T-cell (primary cell): ENCODE measurements at places on chromosomes 12 and 14.

DNA sequence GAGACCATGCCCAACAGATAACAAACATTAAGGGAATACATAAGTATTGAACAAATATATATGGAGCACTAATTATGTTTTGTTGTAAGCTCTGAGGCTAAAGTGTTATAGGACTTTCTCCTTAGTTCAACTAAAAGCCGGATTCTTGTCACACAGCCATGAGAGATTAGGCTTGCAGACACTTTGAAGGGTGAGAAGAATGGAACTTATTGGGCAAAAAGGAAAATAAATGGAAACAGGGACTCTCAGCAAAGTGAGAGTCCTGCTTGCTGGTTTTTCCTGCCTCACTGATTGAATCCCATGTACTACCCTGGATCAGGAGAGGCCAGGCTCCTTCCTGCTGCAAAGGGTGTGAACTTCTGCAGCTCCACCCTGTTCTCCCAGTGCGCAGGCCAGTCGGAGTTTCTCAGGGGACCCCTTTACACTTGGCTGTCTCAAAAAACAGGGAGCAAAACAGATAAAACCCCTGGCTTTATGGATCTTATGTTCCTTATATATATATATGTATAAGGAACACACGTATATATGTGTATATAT is 77.1 kb upstream of the FUT8 start:
- DNase-seq = no peak

DNA sequence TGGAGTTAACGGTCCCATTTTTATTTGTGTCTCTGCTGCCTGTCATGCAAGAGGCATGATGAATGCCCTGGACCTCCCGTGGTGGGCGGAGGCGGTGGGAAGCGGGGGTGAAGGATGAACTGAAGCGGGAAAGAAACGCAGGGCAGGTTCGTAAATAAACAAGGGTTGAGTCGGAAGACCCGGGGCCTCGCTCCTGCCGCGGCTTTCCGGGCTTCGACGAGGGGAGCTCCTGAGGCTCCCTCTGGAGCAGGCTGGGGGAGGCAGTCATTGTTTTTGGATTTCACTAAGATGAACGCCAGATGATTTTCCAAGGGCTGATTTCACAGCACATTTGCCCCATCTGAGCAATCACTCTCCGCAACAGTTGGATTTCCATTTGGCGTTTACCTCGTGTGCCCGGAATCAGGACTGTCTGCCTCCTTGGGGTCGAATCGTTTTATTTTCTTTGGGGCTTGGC is 130.2 kb downstream of the SLC38A6 start:
- no peak for DNase-seq

GRCh38 chr12:116196226-116196625 is 81.3 kb downstream of the MED13L start:
- DNase-seq = no peak

DNA sequence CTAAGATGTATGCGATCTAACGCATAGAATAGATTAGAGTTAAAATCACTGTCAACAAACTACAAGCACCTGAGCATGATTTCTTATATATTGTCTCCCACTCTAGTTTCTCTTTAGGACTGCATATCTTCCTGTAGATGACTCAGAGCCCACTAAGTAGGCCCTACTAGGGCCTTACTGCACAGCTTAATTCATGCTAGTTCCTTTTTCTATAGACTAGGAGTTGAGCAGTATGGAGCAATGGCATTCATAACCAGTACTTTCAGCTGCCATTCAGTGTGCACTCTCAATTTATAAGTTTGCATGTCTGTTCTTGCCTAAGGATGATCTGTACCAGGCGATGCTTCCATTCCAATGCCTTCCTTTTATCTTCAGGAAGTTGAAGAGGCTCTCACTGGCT is 103.5 kb downstream of the METTL25 start:
- no peak for DNase-seq

DNA sequence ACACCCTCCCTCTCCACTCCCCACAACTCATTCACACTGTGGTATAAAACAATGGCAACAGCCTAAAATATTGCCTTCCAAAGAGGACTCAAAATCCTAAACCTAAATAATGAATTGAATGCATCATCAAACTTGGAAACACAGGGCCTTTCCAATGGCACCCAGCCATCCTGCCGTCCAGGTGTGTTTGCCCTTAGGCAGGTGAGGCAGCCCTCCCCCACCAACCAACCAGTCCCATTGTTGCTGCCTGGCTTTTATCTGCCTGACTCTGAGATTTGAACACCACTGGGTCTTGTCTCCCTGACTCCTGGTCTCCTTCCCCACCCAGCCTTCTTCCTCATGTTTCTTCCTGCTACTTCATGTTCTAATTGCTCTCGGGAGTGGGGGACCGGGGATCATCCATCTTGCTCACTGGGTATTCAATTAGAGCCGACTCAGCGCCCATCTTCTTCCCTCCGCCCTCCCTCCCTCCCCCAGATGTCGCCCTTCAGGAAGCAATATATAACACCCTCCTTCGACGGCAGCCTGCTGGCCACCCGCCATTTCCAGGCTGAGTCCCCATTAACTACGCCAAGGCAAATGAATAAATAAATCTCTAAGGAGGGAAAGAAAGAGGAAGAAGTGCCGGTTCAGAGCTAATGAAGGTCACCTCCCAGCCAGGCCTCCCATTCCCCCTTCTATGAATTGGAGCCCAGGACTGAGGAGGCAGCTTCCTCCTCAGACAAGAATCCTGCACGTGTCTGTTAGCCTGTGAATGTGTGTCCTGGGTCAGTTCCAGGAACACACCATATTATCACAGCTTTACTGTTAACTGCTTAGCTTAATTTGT is 36.3 kb upstream of the NTF3 start:
- DNase-seq = no peak

GRCh38 chr12:113403435-113404415 is at the start of gene SDS:
SDS (minus strand) TSS chr12:113403887; CDS start chr12:113399708, 4,179 bp downstream.
- DNase-seq = no peak

DNA sequence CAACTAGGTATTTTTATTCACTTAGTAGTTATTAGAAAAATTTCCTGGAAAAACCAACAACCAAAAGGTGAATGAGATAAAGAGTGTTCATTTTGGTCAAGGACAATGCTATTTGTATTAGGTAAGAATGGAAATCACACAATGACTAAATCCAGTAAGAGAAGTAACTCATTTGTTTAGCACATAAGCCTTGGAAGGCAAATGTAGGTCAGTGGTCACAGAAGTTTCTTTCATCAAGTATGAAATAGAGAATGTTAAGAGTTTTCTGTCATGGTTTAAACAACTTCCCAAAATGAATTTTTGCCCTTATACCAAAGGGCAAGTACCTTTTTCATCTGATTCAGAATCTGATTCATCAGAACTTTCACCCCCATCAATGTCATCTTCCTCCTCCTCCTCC is 101.7 kb downstream of the KIF21A start:
- no peak for DNase-seq

- no peak for DNase-seq
Measured at GRCh38 chr14:91008759-91009409, 51.6 kb downstream of the RPS6KA5 start.

DNA sequence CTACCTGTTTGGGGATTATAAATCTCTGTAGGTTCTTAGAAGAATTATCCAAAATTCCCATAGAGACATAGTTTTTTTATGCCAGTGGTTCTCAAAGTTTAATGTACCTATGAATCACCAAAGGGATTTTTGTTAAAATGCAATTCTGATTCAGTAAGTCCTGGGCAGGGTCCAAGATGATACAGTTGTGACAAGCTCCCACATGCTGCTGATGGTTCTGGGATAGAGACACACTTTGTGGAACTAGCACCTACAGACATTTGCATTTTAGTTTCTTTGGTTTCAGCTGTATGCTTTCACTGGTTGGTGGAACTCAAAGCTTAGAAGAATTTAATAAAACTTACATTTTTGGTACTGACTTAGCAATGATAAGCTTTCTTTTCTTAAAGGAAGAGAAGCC is 80.4 kb downstream of the PTCSC3 start:
- no peak for DNase-seq

DNA sequence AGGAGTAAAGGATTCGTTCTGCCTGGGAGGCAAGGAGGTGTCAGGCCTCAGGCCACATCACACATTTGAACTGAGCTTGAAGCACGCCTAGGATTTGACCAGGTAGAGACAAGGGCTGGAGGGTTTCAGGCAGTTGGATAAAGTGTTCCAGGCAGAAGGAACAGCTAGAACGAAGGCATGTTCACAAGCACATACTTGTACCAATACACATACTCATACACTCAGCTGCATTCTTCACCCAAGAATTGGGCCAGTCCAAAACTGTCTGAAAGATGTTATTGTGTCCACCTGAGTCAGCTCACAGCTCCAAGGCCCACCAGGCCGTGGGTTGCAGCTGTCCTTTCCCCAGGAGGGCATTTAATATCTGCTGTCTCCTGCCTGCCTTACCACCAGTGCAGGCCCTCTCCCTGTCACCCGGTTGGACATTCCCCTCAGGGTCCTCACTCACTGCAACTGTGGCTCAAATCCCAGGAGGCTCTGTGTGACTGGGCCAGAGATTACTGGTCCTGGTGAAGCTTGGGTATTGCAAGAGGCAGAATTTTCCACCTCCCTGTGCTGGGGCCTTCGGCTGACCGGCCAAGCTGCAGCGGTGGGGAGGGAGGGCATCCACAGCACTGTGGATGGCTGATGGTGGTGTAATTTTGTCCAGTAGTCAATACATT is 12.8 kb upstream of the AQP2 start:
- no peak for DNase-seq

DNA sequence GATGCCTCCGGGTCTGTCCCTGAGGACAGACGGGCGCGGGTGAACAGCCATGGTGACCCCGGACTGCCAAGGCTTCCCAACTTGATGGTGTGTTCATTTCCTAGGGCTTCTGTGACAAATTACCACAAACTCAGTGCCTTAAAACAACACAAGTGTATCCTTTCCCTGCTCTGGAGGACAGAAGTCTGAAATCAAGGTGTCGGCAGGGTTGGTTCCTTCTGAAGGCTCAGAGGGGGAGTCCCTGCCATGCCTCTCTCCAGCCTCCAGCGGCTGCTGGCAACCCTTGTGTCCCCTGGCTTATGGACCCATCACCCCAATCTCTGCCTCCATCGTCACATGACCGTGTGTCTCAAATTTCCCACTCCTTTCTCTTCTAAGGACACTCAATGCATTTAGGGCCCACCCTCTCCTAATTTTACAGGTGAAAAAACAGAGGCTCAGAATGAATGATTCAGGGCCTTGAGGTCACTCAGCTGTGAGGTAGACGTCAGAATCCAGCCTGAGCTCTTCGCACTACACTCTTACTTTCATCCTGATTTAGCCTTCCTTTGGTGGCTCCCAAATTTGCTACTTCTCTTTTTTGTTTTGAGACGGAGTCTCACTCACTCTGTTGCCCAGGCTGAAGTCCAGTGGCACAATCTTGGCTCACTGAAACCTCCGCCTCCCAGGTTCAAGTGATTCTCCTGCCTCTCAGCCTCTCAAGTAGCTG is 45.4 kb downstream of the VCPKMT start:
- DNase-seq = no peak

DNA sequence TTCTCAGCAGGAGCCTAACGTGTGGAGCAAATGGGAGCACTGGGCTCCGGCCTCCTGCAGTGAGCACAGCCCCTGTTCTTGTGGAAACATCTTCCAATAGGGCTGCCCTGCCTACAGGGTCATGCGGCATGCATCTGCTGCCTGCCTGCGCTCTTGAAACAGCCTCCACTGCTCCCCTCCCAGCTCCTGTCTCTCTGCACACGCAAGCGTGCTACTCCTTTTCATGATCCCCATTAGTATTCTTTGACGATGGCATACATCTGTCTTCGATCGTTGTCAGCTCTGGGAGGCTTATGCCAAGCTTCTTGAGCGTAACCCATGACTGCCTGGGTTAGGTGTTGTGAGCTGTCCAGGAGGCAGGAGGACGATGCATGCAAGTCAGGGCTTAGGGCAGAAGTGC is 23.1 kb downstream of the NTF3 start:
- DNase-seq = no peak

- DNase-seq = no peak
Measured at GRCh38 chr12:30764251-30764650, 9.5 kb upstream of the CAPRIN2 start.

DNA sequence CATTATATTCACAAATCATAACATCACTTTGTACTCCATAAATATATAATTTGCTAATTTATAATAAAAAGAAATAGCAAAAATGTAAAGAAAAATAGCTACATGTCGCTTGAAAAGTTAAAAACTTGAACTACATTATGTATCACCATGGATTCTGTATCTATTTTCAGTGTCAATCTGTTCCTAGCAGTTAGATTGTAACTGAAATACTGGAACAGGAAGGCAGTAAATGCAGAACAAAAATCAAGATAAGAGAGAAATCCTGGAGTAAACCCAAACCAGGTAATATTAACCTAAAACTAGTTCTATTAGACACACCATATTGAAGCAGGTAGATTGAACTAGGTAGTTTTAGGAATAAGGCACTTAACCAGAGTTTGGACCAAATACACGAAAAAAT is 60.3 kb downstream of the IPO8 start:
- no peak for DNase-seq

DNA sequence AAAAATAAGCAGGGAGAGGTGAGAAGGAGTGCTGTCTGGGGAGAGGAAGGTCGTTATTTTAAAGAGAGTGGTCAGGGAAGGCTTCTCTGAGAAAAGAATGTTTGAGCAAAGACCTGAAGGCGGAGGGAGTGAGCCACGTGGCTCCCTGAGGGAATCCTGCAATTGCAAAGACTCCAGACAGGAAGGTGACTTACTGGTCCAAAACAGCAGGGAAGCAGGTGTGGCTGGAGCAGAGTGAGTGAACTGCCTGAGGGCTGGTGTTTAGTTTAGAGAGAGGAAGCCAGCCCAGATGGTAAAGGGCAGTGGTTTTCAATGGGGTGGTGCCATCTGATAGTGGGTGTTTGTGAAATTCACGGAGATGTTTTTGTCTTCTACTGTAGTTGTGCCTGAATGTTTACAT is 58.8 kb upstream of the LTA4H start:
- no peak for DNase-seq

DNA sequence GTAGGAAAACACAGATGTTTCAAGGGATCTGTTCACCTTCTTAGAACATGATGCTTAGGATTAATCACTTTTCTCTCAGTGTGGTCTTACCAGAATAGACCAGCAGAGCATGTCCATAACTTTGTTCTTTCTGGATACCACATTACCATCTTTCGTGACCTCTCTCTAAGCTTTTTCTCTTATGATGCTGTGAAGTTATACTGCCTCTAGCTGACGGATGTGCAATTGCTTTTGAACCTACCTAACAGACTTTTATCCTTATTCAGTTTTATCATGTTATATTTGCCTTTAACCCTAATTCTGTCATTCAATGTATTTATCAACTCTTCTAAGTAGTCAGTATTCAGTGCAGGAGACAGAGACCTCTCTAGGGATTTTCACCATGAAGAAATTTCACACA is 246.7 kb downstream of the DACT1 start:
- no peak for DNase-seq
